T-helper 9 cell (primary cell): ENCODE measurements at places on chromosomes 12 and 14.

DNA sequence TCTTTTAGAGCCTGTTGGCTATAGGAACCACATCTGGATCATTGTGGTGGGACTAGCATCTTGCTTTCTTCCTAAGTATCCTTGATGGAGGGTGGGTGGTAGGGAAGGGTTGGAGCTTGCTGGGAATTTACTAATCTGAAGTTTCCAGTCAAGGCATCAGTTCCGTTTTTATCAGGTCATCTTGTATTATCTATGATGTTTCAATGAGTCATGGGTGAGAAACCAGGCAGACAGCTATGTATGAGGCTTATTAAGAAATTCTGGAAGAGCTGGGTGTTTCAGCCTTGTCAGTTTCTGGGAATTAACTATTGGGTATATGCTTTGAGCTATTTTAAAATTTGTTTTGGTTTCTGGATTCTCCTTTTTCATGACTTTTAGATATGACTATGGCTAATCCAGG, 11.3 kb downstream of the TSFM start:
- no peak for DNase-seq

DNA sequence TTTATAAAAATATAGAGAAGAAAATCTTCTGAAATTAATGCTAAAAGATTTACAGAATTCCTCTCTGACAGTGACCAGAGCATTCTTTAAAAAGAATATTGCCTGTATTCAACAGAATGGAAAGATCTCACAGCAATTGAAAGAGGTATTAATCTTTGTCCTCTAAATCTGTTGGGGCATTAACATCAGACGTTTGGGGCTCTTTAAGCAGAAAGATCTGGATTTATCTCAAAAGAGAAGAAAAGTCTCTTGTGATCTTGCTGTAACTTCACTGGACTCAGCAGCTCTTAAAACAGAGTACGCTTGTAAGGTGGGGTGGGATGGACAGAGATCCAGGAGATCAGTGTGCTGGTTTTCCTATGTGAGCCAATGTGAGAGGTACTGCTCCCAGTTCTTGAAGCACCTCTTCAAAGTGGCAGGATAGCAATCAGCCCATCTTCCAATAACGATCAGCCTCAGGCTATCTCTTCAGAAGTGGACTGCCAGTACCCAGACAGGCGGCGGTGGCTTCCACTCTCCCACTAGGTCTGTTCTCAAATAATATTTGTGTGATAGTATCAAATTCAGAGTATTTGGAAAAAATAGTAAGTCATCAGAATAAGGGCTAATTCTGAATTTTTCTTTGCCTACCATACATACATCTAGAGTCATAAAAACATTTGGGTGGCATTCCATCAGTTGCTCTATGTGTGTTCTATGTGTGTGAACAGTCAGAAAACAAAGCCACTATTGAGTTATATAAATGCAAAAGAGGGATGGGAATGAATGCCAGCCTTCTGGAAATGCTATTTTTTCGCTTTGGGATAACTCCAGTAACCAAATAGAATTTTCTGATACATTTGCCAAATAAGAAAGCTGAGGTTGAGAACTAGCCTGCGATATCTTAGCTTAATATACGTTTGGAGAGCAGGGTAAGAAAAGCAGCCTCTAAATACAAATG, 237.4 kb upstream of the RGS6 start:
- DNase-seq = no peak

DNA sequence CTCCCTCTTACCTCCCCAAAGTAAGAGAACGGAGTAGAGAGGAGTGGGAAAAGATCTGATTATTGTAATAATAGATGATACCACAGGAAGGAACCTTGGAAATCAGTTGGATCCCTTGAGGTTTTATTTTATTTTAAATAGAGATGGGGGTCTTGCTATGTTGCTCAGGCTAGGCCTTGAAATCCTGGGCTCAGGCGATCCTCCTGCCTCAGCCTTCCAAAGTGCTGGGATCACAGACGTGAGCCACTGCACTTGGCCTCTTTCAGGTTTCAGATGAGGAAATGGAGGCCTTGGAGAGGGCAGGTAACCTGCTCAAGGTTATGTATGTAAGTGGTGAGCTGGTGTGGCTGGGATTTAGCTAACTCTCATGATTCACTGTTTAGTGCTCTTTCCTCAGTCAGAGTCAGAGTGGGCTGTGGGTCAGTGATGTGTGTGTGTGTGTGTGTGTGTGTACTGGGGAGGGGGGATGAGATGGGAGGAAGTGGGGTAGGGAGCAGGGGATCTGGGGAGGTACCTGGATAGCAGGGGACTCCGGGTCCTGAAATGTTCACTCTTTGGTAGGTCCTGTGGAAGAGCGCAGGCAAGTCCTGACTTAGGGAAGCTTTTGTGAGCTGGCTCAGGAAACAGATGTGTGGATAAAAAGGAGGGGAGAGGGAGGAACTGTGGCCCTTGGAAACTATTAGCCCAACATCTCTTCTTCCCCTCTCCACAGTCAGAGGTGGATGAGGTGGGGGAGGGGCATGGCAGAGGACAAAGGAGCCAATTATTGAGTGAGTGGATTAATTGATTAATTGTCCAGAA, 4.7 kb upstream of the CISTR start:
- no peak for DNase-seq

- DNase-seq = no peak
These were observed 27.9 kb upstream of the CEBPE start for GRCh38 chr14:23146980-23147379.

DNA sequence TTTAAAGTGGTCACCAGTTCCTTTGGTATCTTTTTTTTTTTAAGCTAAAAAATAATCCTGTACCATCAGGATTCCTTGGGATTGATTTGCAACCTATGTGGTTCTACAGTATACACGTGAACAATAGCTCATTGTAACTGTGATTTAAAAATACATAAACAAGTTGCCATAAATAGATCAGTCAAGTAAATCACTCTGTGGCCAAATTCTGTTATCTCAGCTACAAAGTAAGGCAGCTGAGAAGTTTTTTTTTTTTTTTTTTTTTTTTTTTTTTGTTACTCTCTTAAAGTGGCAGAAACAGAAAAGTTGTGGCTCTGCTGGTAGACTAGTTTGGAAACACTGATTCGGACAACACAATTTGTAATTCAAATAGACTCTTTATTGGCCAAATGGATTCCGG, 104.5 kb downstream of the PRICKLE1 start:
- no peak for DNase-seq
